ENCODE measurements at places on chromosomes 11 and 22.
A peak's percentile ranks its signal among the peaks of the same experiment; 100 is the strongest.

GRCh38 chr11:112023104-112023503, 2.1 kb upstream of the DLAT start:
- no peak for DNase-seq

DNA sequence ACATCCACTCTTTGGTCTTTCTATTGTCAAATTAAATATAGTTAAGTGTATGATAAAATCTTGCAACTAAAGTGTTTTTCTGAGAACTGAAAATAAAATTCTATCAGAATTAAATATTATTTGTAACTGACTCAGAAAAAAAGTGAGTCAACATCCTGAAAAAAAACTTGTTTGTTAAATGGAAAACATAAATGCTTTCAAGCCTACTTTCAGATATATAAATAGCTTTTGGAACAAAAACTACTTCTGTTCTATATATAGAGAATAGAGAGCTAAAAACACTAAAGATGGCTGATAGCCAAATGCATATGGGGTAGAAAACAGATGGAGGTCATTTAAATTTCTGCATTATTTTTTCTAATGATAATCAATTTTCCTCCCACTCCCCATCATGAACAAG, 61.8 kb downstream of the PIK3C2A start:
- DNase-seq = no peak

DNA sequence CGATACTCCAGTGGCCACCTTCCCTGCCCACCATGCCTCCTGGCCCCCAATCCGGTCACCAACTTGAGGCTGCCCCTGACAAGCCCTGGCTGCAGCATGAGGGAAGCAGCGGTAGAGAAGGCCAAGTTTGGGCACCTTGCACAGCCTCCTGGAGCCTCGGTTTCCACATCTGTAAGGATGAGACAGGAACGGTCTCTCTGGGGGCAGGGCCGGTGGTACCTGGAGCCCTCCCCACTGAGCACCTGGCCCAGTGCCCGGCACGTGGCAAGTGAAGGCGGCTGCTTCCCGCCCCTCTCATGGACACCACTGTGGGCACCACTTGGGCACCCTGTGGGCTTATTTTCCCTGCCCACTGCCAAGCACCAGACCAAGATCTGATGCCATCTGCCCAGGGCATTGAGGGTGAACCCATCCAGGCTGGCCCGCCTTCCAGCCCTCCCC, 77.8 kb downstream of the CDKN1C start:
- DNase-seq = no peak

GRCh38 chr22:33652615-33653014, 267.7 kb downstream of the LARGE1 start:
- no peak for DNase-seq

DNA sequence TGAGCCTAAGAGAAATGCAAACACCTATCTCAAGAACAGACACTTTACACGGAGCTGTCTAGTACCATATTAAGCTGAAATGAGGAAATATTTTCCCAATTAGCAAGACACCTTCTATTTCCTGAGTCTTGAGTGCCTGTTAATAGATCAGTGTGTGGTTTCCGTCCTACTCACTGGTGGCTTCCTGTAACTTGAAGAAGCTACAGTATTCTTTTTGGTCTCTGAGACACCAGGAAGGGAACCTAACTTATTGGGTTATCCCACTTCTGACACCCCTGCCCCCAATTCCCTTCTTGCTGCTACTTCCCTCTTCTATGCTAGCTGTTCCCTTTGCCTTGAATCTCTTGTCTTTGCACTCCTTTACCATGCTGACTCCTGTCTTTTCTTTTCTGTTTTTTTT, 92.7 kb downstream of the FDX1 start:
- DNase-seq = no peak

- no peak for DNase-seq
These were observed 62.6 kb upstream of the PTPRJ start for GRCh38 chr11:47917599-47918369.

GRCh38 chr11:19281041-19281440, 40.3 kb upstream of the E2F8 start:
- no peak for DNase-seq

DNA sequence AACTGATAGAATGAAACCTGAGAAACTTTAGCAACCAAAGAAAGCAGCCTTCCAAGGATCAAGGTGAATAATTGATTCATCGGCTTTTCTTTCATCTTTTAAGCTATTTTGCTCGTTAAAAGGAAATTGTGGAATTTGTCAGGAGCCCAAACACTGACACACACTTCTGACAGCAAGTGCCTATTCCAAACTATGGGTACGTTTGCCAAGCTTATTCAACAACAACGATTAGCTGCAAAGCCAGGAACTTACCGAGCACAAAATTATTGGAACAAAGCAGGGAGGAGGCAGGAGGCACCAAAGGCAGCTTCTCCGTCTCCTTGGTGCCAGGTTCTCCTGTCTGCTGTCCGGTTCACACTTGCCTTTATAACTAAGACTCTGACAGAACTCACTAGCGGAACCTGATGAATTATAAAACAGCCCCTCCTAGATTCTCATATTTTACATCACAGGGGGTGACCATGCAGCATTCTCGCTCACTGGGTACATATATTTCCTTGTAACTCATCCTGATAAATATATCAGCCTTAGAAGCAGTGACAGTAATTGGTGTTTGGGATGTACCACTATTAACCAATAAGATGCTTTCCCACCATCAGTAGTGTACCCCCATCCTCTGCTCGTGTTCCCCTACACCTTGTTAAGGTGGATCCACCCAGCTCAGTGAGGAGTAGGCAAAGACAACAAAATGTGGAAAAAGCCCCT, 395.9 kb upstream of the CCDC90B start:
- DNase-seq = no peak

GRCh38 chr22:43823353-43823908, 11.3 kb upstream of the EFCAB6 start:
- no peak for DNase-seq

- DNase-seq = no peak
These were observed 43.2 kb upstream of the VPREB1 start for GRCh38 chr22:22201185-22201929.

GRCh38 chr22:46574993-46575910, 37.8 kb upstream of the CELSR1 start:
- no peak for DNase-seq

DNA sequence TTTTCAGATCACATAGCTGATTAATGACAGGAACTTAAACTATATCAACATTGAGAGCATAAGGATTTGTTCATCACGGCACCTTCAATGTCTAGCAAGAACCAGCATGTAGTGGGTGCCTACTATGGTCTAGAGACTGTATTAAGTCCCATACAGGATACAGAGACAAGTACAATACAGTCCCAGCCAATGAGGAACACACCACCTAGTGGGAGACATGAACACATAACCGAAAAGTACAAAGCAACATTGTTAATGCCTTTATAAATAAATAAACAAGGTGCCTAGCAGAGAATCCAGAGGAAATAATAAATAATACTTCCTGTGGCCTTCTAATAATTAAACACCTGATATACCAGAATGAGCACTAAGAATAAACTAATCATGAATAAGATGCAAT, 87.7 kb upstream of the OPCML start:
- no peak for DNase-seq

- no peak for DNase-seq
These were observed 3.3 kb downstream of the MAP4K2 start for GRCh38 chr11:64799623-64800302.

DNA sequence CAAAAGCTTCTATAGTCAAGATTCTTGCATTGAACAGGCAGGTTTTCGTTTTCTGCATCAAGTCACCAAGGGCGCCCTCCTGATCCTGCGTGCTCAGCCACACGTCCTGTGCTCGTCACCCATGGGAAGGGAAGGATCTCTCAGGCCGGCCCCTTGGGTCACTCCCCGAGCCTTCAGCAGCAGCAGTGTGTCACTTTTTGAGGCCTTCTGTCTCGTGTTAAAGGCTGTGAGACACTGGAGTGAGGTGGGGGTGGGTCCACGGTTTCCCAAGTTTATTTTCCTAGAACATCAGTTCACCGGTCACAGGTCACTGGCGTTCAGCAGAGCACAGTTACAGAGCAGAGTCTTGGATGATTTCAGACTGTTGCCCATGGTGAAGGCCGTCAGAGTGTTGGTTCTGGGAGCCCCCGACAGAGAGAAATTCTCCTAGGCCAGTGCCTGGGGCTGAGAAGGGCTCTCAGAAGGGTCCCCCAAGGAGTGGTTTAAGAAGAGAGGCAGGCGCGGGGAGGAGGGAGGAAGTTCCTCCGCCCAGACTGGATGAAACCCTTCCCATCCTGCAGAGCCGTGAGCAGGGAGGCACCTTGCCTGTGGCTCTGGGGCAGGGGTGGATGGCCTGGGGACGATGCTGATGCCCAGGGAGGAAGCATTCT, 13.5 kb upstream of the ADORA2A start:
- DNase-seq = no peak

DNA sequence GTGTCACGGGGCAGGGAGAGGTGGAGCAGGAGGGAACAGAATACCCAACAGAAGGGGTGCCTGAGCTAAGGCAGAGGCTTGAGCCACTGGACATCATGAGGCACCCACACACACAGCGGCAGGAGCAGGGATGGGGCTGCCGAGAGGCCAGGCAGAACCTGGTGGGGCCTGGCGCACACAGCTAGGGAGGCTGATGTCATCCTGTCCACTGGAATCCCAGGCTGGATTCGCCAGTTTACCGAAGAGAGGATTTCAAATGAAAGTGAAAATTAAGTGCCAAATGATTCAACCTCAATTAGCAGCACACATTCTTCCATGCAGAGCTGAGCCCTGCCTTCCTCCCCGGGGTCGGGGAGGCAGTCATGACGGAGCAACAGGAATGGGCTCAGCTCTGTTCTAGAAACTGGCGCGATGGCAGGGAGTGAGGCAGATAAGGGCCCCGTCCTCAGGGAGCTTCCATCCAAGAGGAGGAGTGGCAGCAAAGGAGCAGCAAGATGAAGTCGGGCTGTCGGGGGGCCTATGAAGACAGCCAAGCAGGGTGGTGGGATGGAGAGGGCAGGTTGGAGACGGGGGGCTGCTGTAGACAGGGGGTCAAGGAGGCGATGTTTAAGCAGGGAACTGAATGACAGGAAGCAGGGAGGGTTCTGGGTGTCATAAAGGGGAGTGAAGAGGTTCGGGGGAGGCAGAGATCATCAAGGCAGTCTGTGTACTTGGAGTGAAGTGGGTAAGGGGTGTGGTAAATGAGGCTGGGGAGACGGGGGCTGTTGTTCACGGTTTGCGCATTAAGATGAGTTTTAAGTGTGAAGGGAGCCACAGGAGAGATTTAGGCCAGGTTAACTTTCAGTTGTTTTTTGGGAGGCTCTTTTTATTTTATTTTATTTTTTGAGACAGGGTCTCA, 6.4 kb downstream of the RAC2 start:
- no peak for DNase-seq

- no peak for DNase-seq
These were observed 32.0 kb upstream of the SERPIND1 start for GRCh38 chr22:20741634-20742581.

- DNase-seq = no peak
These were observed 14.2 kb downstream of the MCAT start for GRCh38 chr22:43128928-43129424.

- no peak for DNase-seq
These were observed 25.8 kb downstream of the TSKU start for GRCh38 chr11:76808996-76809395.

DNA sequence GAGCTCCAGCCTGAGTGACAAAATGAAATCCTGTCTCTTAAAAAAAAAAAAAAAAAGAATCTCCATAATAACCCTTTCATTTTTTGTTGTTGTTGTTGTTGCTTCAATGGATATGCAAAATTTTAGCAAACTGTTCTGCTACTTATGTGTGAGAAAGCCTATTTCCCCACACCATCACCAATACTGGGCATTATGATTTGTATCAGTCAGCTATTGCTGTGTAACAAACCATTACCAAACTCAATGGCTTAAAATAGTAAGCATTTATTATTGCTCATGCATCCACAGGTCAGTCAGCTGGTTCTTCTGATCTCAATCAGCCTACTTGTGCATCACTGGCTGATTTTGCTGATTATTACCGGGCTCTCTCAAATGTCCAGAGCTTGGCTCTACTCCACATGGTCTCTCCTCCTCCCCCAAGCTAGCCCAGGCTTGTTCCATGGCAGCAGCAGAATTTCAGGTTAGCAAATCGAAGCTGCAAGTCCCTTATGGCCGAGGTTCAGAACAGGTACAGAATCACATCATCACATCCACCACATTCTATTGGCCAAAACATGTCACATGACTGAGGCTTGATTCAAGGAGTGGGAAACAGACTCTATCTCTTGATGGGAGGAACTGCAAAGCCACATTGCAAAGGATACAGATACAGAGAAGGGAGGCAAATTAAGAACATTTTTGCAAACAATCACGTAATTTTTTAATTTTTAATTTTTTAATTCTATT, 135.1 kb downstream of the MN1 start:
- DNase-seq = no peak

GRCh38 chr11:94876645-94877442, 96.5 kb downstream of the CWC15 start:
- DNase-seq = peak; percentile 98

DNA sequence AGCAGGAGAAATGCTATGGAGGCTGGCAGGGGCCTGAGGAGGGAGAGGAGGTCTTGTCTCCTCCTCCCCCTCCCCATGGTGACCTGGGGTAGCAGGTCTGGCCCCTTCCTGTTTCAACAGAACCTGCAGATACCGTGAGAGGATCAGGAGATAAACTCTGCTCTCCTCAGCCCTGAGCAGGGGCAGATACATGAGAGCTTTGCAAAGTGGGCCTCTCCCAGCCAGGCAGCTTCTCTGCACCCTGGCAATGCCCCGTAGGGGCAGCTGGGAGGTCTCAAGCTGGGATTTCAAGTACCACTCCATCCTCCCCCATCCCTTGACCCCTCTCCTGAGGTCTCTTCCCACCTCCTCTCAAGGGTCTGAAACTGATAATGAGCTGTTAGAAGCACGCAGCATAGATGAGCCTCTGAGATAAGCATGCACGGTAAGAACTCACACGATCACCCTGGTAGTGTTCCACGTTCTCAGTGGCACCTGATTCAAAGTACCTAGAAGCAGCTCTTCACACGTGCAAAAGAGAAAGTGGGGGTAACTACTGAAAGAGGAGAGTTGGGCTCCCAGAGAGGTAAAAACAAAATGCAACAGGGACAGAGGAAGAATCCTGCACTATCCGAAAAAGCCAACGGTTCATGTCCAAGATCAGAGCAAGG, 4.9 kb upstream of the CCDC86 start:
- DNase-seq = no peak

GRCh38 chr11:34480314-34480713, 33.3 kb downstream of the ELF5 start:
- no peak for DNase-seq

DNA sequence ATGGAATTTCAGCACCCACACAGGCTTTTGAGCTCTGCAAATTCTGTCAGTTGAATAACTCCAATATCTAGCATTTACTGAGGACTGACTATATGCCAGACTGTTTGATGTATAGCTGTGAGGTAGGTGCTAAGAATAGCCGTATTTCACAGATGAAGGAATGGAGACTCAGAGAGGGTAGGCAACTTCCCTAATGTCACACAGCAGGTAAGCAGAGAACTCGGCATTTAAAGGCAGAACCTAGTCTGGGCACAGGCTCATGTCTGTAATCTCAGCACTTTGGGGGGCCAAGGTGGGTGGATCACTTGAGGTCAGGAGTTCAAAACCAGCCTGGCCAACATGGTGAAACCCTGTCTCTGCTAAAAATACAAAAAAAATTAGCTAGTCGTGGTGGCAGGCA, 184.1 kb downstream of the BCR start:
- no peak for DNase-seq
